Stimulated activated CD8-positive, alpha-beta memory T cell treated with anti-CD3 and anti-CD28 coated beads, Interleukin-4, amount 100 ng/mL, for 4 hours (primary cell): ENCODE measurements at places on chromosomes 12 and 14.

DNA sequence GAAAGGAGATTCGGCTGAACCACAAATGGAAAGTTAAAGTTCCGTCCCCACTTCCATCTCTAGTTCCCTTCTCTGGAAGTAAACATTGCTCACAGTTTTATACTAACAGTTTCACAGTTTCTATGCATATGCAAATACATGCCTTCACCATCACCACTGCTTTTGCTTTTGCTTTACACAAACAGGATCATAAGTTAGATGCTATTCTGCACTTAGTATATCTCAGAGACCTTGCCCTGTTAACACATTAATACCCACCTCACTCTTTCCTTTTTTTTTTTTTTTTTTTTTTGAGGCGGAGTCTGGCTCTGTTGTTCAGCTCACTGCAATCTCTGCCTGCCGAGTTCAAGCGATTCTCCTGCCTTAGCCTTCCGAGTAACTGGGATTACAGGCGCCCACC is 890 bp downstream of the TEP1 start:
- no peak for DNase-seq

DNA sequence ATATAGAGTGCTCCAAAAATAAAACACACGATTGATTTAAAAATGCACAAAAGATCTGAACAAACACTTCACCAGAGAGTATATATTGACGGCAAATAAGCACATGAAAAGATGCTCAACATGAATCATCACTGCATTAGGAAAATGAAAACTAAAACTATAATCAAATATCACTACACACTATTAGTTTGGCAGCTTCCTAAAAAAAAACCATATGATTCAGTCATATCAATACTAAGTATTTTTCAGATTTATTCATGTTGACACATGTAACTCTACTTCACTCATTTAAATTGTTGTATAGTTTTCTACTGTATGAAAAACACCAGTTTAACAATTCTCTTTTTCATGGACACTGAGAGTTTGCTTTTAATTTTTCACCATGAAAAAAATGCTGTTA is 41.6 kb downstream of the EXOC5 start:
- no peak for DNase-seq

DNA sequence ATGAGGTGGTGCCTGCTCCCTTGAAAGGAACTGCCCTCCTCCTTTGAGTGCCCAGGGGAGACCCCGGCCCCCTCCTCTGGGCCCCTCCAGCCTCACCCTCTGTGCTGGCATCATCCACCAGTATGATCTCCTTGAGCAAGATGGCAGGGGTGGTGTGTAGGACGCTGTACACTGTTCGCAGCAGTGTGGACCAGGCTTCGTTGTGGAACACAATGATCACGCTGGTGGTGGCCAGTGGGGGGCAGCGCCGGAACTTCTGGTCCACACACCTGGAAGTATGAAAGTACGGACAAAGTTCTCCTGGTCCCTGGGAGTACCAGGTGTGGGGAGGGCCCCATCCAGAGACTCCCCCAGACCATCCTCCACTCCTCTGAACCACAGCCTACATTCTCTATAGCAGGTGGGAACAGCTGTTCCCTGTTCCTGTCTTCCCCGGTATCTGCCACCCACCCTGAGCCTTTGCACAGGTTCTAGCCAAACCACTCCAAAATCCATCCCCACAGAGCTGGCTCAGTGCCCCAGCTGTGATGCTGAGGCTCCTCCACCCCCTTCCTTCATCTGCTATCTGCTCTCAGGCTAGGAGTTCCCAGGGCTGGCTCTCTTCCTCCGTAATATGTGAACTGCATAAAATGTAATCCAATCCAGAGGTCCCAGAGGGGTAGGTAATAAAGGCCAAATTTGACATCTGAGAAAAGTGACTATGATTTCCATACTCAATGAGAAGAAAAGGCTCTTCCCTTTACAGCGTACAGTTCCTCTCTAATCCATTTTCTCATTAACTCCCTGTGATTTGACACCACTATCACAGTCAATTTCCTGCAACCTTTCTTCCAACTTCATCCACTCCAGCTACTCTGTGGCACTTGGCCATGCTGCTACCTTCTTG is 13.9 kb downstream of the GALNT6 start:
- no peak for DNase-seq

DNA sequence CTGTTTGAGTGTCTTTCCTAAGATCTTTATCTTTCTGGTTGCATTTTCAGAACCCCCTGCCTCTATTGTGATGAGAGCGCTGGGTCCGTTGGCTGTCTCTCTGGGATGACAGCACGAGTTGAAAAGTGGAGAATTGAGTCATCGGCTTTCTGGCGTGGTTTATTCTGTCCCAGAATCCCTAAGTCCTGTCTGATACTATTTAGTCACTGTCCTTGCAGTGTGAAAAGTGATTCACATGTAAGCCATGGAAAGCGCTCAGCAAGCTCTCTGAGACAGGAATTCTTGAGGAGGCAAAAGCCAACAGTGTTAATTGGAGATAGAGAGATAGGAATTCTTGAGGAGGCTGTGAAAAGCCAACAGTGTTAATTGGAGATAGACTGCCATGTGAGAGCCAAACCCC is 121.7 kb downstream of the CHST11 start:
- no peak for DNase-seq

GRCh38 chr14:91103116-91103515 is 10.8 kb upstream of the DGLUCY start:
- no peak for DNase-seq

GRCh38 chr14:97655169-97655948 is 858.2 kb downstream of the VRK1 start:
- DNase-seq, result no peak

DNA sequence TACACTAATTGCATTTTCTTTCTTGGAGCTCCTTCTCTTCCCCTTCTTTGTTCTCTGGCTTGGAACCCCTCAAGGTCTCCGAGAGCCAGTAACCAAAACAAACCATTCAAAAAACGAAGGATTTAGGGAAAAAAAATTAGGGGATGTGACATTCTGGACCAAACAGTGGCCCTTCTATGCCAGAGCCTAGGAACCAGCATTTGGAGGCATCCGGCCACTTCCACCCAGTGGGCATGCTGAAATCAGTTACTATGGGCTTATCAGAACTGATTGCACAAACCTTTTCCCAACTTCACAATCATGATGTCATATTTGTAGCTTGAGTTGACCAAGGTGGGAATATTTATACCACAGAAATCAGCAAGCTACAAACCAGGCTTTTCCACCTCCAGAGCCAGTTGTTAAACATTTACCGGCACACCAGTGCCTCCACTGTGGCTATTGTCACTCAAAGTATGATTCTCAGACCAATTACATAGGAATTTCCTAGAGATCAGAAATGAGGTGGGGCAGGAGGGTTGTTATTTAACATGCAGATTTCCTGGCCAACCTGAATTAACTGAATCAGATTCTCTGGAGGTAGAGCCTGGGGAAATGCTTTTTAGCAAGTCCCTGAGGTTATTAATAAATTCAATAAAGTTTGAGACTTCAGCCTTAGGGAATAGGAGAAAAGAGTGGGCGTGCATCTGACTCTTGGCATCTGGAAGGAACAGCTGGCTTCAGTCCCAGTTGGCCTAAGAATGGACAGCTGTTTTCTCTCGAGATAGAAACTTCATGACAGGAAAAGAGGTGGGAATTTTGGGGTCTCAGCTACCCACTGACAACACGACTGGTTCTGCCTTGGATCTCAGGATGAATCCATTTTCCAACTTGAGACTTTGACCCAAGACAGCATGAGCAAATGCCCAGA is 273.9 kb downstream of the ZFP36L1 start:
- DNase-seq, result no peak
